ENCODE measurements at places on chromosomes 2 and 18. TPM values are rescaled to one million over a fixed set of nuclear protein-coding genes. Genes with fewer than 3 reads are reported as not detected.

TIA1 gene
- total RNA-seq = 64.6 TPM

DSG4 gene
- total RNA-seq = not detected

AP1S3 gene
- total RNA-seq = 21.4 TPM

TLX2 gene
- not detected for total RNA-seq

DSG1 gene
- not detected for total RNA-seq

SLC30A3 gene
- total RNA-seq = 0.27 TPM

UNC80 gene
- not detected for total RNA-seq

DOK6 gene
- 0.67 TPM for total RNA-seq

RNASEH1 gene
- 43.0 TPM for total RNA-seq

PRKAG3 gene
- not detected for total RNA-seq

RFX8 gene
- total RNA-seq = 0.25 TPM

OR6B2 gene
- total RNA-seq = not detected

SPATA3 gene
- not detected for total RNA-seq

RPRM gene
- 2.1 TPM for total RNA-seq

CEP192 gene
- 16.6 TPM for total RNA-seq

KCMF1 gene
- 97.6 TPM for total RNA-seq

HNMT gene
- 9.9 TPM for total RNA-seq

RNU2-63P gene
- not detected for total RNA-seq

SUCLG1 gene
- 48.4 TPM for total RNA-seq

CIB4 gene
- total RNA-seq = not detected

SH3RF3 gene
- total RNA-seq = 11.3 TPM

CNOT9 gene
- total RNA-seq = 38.5 TPM

LRP2 gene
- 0.21 TPM for total RNA-seq

LAMA1 gene
- total RNA-seq = 29.5 TPM

RAB6D gene
- total RNA-seq = 0.27 TPM

REG1B gene
- not detected for total RNA-seq

TYW5 gene
- 9.0 TPM for total RNA-seq

TTR gene
- not detected for total RNA-seq

IFIH1 gene
- 25.8 TPM for total RNA-seq

PTPRN gene
- total RNA-seq = 3.8 TPM

TNS1 gene
- total RNA-seq = 54.5 TPM

HOXD13 gene
- total RNA-seq = not detected

RGPD3 gene
- 0.14 TPM for total RNA-seq

GPR45 gene
- total RNA-seq = not detected

CPLX4 gene
- not detected for total RNA-seq
